ENCODE measurements at places on chromosomes 2 and 18.

GRCh38 chr18:36284671-36285295 lies 12.7 kb upstream of the FHOD3 start:
- peak; percentile 75 for DNase-seq

DNA sequence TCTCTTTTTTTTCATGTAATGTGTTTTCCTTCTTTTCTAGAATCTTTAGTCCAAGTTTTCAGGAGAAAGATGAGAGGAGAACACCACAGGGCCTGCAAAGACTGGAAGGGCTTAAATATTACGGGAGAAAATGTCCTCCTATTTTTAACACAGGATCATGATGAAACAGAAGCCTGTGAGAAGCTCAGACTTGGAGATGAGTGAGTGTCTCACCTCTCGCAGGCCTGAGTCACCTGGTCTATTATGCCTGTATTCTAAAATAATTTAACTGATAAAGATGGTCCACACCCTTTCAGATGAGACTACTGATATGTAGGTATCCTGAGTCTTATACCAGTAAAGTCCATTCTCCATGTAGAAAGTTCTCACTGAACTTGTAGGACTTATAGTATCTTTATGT lies 143.2 kb downstream of the EPHA4 start:
- no peak for DNase-seq

GRCh38 chr2:15238028-15238427 lies 323.1 kb downstream of the NBAS start:
- no peak for DNase-seq

- DNase-seq = no peak
These were observed 67.8 kb downstream of the NCKAP1 start for GRCh38 chr2:182970486-182970885.

DNA sequence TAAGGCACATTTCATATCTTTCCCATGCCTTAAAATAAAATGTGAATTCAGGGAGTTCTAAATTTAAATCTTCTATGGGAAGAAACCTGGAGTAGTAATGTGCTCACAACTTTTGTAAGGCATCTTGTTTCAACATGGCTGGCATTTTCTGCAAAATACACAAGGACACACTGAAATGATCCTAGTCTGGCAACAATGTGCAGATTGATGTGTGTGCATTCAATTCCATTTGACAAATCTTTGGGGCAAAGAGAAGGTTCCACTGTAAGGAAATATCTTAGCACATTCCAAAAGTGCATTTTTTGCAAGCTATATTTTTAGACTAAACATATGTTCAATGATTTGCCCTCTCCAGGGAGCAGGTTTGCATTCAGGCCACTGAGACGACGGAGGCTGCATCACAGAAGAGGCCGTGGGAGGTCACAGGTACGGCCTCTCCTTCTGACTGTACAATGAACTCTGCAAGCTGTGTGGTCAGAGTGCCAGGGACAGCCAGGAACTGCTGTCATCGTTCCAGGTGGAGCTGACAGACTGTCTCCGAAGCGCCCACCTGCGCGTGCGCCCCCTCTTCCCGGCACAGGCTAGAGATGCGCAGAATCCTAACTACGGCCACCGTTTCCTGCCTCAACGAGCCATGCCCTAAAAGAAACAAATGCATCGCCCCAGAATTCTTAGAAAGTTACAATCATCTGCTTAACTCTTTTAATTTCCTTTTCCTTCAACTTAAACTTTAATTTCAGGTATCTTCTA lies 149.2 kb upstream of the POU3F3 start:
- DNase-seq = no peak

DNA sequence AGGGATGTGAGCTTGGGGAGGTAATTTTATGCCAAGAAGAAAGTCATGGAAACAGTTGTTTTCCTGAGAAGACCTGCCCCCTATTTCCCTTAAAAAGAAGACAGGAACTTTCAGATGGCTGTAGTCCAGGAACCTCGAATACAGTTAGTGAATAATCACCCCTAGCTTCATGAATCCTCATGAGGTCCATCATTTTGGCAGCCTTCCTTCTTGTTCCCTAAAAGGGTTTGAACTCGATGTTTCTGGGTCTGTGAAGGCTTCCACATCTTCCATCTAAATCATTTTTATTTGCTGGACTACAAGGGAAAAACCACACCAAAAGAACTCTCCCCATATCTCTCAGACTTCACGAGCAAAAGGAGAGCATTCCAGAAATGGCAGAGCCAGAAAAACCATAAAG lies 290.8 kb downstream of the SLC4A3 start:
- DNase-seq = no peak

- DNase-seq = no peak
These were observed 225.4 kb upstream of the ID2 start for GRCh38 chr2:8456151-8457091.

GRCh38 chr2:152432206-152432653 lies 97.3 kb downstream of the FMNL2 start:
- no peak for DNase-seq

- peak; percentile 50 for DNase-seq
These were observed 21.4 kb upstream of the STON1 start for GRCh38 chr2:48508461-48509124.

DNA sequence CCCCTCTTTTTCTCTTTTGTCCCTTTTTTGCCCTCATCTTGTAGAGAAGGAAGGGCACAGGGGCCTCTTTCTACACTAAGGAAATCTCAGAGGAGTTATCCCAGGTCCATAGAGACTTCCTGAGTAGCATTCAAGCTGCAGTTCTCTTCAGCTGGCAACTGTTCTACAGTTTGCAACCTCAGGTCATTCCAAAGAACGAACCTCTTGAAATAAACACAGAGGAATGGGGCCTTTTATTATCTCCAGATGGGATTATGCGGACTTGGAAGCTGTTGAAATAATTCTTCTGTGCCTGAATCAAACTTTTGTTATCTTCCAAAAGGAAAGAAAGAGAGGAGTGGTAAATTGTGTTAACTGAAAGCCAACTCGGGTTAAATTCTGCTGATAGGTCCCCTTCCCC lies 31.0 kb upstream of the NFE2L2 start:
- no peak for DNase-seq

- no peak for DNase-seq
These were observed 246.6 kb downstream of the SS18 start for GRCh38 chr18:25843791-25844190.

DNA sequence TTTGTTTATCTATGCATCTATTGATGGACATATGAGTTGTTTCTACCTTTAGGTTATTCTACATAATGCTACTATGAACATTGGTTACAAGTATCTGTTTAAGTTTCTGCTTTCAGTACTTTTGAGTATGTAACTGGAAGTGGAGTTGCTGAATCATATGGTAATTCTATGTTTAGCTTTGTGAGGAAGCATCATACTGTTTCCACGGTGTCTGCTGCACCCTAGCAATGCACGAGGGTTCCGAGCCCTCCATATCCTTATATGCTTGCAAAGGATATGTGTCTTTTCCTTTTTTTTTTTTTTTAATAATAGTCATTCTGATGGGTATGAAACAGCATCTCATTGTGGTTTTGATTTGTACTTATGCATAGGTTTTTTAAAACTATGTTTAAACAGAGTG lies 83.7 kb downstream of the FMNL2 start:
- no peak for DNase-seq

DNA sequence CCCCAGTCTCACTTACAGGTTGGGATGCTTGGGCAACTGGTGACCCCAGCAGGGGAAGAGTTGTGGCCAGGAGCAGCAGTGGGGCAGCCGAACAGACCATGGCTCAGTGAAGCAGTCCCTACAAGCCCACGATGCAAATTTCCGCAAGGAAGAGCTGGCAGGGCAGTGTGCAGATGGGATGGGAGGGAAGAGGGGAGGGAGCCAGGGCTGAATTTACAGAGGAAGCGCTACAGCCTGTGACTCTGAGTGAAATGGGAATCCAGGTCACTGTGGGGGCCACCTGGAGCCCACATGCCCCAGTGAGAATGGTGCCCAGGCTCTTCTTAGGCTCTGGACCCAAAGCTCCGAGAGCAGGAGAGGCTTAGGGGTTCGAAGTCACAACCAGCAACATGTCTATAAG lies 27.0 kb upstream of the SELENOI start:
- no peak for DNase-seq

- DNase-seq = no peak
These were observed 5.2 kb downstream of the CCL20 start for GRCh38 chr2:227818675-227819397.

DNA sequence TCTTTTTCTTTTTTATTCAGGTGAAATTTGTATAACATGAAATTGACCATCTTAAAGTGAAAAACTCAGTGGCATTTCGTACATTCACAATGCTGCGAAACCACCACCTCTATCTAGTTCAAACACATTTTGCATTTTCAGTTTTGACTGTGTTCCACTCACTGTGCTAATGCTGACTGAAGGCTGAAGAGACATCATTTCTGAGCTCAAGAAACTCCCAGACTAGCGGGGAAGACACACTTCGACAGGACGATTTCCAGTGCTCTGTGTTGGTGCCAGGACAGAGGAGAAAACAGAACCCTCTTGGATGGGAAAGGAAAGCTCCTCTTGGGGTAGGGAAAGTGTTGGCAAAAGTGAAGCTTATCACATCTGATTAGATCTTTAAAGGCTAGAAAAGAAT lies 44.2 kb upstream of the CBLN2 start:
- no peak for DNase-seq

DNA sequence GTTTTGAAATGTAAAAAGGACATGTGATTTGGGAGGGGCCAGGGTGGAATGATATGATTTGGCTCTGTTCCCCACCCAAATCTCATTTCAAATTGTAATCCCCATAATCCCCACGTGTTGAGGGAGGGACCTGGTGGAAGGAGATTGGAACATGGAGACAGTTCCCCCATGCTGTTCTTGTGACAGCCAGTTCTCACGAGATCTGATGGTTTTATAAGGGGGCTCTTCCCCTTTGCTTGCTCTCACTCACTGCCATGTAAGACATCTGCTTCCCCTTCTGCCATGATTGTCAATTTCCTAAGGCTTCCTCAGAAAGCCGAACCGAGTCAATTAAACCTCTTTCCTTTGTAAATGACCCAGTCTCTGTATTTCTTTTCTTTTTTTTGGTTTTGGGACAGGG lies 39.2 kb downstream of the FECH start:
- DNase-seq = no peak

DNA sequence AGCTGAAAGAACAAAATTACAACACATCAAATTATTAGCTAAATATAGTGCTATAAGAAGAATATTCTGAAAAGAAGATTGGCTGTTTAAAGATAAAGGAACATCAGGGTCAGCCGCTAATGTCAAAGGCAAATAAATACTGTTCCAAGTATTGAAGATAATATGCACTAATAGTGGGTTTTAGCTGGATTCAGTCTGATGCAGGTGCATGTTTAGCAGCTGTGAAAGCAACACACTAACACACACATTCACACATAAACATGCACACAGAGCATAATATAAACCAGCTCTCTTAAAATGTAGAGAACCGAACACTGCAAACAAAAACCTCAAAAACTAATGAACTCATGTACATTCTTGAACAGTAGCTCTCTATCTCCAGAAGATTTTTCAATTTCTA lies 634.6 kb downstream of the ERBB4 start:
- DNase-seq = no peak

- no peak for DNase-seq
These were observed 93.6 kb downstream of the SCN9A start for GRCh38 chr2:166282154-166282553.

DNA sequence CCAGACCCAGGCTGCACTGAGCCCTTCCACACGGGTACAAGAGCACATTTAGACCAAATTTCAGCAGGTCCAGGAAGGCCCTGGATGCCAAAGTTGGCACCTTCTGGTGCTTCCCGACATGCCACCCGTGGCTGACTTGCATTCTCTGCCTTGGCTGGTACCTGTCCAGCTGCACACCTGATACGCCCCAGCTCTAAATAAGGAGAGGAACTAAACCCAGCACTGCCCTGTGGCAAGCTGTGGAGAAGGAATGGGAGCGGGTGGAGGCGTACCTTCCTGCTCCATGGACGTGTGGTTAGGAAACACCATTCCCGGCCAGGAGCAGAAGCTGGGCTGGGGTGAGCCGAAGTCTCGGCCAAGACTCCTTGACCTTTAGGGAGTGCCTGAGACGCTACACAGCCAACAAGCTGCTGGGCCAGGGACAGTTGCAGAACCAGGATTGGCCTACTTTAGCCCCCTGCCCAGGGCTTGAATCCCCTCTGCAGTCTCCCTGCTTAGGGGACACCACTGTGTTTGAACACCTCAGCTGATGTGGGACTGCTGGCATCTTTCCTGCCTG lies 86.5 kb upstream of the TAF1B start:
- DNase-seq = no peak

DNA sequence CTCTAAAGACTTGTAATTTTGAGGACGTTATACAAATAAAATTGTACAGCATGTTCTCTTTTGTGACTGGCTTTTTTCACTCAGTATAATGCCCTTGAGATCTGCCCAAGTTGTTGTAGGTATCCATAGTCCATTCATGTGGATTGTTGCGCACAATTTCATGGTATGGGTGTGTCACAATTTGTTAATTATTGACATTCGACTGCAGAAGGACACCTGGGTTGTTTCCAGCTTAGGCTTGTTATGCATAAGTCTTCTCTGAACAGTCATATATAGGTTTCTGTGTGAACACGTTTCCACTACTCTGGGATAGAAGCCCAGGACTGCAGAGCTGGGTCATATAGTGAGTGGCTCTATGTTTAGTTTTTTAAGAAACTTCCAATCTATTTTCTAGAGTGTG lies 800.8 kb upstream of the SALL3 start:
- no peak for DNase-seq

DNA sequence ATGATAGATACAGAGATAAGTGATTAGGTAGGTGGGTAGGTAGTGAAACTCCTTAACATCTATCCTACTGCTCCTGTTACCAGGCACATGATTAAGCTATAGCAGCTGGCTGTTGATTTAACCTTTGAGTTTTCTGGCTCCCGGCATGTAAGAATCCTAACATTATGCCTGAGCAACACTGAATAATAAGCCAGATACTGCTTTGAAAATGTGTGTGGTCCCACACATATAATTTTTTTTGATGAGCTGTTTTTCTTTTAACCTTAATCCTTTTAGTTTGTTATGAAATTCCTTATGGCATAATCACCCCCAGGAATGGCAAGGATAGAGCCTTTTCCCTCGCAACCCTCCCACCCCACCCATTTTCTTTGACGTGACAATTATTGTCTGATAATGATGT lies 104.2 kb upstream of the NEUROD1 start:
- no peak for DNase-seq

- no peak for DNase-seq
These were observed 178.7 kb downstream of the EN1 start for GRCh38 chr2:118668431-118669424.

GRCh38 chr2:127735537-127736399 lies 34.5 kb downstream of the SFT2D3 start:
- no peak for DNase-seq

DNA sequence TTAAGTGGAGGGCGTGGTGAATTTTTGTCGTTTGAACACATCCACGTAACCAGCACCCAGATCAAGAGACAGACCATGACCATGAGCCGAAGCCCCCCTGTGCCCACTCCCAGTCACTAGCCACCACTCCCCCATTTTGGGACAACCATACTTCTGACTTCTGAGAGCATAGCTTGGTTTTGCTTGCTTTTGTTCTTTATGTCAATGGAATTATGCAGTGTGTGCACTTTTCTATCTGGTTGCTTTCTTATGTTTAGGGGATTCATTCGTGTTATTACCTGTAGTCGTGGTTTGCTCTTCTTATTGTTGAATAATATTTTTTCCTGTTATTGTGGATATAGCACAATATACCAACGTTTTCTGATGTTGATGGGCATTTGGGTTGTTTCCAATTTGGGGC lies 141.7 kb downstream of the GLI2 start:
- no peak for DNase-seq

- DNase-seq = no peak
These were observed 31.7 kb upstream of the CERS6 start for GRCh38 chr2:168424112-168424951.

All from mucosa of descending colon (tissue), 3 donors.